Activated naive CD4-positive, alpha-beta T cell treated with Interleukin-2 at 50 U/mL for 16 hours (primary cell): ENCODE measurements at places on chromosomes 3 and 15.
A peak's percentile ranks its signal among the peaks of the same experiment; 100 is the strongest.

- DNase-seq = no peak
Observed at GRCh38 chr3:18153571-18154173, 271.5 kb downstream of the SATB1 start.

DNA sequence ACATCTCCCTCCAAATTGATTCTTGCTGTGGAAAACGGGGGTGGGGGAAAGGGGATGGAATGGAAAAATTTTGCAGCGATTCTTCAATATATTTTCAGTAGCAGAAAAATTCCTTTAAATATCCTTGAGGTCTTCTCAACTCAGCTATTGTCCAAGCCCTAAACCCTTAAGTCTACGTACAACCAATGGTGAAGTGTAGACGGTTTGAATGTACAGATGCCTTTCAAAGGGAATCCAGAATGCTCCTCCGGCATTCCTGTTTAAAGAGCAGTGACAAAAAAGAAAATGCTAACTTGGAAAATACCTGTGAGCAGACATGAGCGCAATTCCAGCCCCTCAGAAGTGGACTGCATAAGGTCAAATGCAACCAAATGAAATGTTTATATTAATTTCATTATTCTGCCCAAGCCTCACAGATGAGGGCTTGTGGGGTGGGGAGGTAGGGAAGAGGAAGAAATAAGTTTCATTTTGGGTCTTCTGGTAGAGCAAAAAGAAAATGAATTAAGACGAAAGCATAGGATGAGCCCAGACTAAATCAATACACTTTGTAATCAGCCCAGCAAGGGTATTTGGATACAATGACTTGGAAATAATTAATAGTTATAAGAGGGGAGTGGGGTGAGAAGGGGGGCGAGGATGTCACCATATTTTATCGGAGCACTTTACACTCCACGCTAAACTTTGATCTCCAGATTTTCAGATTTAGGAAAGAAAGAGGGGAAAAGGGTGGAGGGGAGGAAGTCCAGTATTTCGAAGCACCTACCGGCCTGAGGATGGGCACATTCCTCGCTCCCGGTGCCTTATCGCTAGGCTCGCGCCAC is 2.7 kb downstream of the FOXP1 start:
- DNase-seq = no peak

GRCh38 chr3:38115645-38116427 is 21.1 kb downstream of the ACAA1 start:
- DNase-seq = no peak

DNA sequence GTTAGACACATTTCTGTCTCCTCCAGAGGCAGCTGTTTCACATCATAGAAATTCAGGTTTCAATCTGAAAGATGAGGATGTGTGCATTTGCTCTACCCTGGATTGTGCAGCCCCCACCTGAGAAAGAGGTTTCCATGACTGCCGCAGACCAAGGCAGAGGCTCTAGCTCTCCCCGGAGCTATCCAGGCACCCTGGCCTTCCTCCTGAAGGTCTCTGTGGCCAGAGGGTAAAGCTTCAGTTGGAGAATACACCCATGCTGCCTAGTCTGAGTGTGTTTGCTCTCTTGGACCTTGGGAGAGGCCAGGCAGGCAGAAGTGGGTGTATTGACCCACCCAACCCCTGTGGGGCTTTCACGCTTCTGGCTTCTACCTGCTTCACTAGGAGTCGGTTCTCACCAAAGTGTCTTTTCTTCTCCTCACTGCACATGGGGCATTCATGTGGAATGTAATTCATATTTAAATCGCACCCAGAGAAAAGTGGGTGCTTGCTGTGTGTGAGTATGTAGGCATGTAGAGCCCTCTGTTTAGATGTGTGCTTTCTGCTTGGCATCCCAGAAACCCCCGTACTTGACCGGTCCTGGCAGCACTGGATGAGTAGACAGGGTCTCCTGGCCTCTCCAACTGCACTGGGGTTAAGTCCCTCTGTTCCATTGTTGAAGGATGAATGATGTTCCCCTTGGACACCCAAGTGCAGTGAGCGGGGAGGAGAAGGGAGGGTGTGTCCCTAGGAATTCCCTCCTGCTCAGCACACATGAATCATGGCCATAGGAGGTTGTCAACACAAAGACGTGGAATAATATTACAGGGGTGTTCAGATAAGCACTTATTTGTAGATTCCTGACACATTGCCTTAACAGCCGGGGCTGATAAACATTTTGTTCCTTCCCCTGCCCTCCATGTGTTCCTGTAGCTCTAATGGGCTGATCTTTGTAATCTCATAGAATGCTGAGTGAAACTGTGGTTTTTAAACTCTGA is 20.3 kb upstream of the RAB6B start:
- DNase-seq = no peak

DNA sequence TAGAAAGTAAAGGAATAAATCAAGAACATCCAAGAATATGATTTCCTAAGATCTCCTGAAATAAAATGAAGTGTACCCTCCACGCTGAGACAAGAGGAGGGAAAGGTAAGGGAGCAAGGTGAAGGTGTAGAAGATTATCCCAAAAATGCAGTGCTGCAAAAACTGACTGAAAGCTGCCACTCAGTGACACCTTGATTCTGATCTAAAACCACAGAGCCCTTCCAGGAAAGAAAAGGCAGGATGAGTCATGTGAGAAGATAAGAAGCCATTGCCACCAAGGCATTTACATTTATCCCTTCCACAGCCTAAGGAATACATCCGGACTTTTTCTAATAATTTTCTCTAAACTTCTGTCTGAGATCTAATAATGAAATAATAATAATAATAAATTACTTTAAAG is 49.9 kb downstream of the IGSF11 start:
- DNase-seq = no peak

GRCh38 chr3:155078711-155079467 is 1.2 kb upstream of the MME start:
- no peak for DNase-seq

DNA sequence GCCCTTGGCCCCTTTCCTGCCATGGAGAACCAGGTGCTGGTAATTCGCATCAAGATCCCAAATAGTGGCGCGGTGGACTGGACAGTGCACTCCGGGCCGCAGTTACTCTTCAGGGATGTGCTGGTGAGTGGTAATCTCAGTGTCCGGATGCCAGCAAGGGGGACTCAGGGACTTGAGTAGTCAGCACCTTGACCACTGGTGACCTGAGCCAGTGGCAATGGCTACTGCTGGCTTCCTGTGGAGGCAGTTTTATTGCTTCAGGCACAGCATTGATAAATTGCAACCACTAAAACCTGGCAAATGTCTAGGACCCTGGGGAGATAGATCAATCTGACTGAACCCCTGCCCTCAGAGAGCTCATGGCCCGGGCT is 830 bp downstream of the MAP2K5 start:
- DNase-seq = no peak

DNA sequence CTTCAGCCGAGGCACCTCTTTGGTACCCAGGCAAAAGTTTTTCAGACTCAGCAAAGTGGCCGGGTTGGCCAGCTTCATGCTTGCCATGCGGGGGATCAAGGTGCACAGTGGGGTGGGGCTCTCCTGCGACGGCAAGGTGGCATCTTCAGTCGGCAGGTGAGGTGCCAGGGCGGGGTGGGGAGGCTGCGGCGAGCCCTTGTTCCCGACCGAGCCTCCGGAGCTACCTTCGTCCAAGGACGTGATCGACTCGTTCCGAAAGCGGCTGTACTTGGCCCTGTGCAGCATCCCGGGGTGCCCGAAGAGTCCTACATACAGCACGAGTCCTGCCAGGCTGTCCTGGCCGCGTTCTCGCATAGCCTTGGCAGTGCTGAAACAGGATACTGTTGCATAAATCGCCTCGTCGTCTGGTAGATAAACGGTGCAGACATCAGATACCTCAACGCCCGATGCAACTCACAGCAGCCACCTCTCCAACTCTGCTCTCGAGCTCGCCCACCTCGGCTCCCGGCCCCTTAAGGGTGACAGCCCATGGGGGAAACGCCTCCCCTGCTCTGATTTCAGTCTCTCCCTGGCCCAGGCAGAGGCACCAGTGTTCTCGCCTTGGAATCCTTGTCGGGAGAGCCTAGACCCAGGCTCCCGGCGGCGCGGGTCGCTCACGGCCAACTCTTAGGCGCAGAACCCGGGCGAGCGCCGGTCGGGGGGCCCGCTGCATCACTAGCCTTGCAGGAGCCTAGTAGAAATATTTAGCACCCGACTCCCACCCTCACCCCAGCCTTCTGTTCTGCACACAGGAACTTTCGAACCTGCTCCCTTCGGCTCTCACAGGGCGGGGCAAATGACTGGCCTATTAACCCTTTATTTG is 826 bp downstream of the SHC4 start:
- no peak for DNase-seq

DNA sequence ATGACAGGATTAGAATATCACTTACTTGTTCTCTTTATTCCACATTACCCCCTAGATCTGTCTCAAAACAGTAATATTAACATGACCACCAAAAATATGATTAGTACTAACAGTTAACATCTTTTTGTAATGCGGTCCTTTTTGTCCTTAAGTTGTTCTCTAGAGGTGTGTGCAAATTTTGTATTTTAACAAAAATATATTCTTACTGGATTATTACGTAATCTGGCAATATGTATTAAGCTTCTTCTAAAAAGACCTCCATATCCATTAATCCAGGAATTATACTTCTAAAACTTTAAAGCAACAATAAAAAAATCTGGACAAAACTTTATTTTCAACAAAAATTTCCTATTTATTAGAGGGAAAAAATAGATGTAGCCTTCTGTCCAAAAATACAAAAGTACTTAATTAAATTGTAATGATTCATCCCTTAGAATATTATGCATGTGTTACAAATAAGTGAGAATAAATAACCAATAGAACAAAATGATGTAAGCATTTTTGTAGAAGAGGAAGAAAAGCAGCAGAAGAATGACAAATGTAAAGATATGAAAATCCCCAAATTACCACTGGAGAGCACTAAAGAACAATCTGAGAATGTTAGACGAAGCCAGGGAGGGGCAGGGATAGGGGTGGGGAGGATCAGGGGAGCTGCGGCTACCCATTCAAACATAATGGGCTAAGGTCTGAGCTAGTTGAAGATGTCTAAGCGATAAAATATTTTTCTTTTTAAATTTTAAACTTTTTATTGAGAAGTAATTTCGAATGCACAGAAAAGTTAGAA is 945.6 kb downstream of the MCTP2 start:
- DNase-seq = no peak

DNA sequence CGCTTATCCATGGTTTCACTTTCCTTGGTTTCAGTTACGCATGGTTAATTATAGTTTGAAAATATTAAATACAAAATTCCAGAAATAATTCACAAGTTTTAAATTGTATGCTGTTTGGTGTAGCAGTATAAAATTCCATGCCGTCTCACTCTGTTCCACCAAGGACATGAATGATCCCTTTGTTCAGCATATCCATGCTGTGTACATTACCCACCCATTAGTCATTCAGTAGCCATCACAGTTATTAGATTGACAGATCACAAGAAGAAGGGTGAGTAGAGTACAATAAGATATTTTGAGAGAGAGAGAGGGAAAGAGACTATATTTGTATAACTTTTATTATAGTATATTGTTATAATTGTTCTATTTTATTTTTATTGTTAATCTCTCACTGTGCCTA is 535.5 kb downstream of the SQOR start:
- no peak for DNase-seq

- no peak for DNase-seq
Observed at GRCh38 chr3:58059349-58060321, 51.4 kb downstream of the FLNB start.

GRCh38 chr3:122497425-122497824 is 17.3 kb downstream of the KPNA1 start:
- peak; percentile 26 for DNase-seq

DNA sequence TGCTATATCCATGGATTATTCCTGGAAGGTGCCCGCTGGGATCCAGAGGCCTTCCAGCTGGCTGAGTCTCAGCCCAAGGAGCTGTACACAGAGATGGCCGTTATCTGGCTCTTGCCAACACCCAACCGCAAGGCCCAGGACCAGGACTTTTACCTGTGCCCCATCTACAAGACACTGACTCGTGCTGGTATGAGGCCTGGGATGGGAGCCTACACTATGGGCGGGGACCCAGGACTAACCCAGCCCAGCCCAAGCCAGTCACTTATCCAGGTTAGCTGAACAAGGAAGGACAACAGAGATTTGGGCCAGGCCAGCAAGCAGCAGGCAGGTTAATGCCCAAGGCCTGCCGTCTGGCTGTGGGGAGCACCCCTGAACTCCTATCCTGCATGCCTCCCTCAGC is 45.3 kb downstream of the SEMA3G start:
- no peak for DNase-seq

DNA sequence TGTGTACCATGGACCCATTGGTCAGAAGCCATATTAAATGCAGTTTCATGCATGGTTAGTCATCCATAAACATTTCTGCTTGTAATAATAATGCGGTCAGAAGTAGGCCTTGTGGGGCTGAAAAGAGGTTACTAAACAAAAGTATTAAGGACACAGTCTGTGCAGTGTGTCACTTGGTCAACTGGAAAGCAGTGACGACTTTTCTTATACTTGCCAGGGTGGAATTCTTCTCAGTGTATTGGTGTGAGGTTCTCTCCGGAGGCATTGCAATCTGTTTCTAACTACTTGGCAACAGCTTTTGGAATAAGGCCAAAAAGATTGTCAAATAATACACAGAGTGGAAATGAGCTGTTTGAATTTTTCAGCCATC is 46.8 kb downstream of the CHL1 start:
- no peak for DNase-seq

GRCh38 chr3:115239717-115240116 is 92.6 kb upstream of the ZBTB20 start:
- no peak for DNase-seq

- peak; percentile 50 for DNase-seq
Observed at GRCh38 chr15:94584833-94585244, 353.5 kb downstream of the MCTP2 start.

GRCh38 chr15:51302480-51302879 is 35.9 kb downstream of the CYP19A1 start:
- DNase-seq = no peak

DNA sequence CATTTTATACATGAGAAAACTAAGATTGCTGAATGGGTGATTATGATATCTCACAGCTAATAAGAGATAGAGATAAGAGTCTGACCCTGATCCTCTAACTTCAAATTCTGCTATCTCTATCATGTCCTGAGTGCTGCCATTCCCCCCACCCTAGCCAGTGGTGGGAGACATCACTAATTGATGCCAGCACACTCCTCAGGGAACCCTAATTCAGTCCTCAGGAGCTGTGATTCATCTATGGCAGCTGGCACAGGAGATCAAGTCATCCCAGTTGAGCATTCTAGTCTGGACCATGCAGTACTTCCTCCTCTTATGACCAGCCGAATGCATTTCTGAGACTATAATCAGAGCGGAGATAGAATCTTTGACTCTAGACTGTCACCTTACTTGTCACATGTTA is 71.9 kb downstream of the SYNM start:
- DNase-seq = no peak

DNA sequence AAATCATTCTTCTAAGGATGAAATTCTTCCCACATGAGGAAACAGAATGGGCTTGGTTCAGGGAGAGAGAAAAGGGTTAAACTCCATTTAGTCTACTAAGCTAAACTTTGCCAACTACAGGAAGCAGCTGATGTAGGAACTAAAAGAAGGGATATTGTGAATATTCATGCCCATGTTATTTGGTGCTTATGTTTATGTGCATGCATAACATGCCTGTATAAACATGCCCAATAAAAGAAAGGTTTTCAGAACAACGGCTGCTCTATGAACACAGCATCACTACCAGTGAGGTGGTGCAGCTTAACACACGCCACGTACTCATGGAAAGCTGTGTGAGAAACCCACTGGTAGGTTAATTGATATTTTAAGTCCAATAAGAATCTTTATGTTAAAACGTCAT is 59.4 kb upstream of the VGLL4 start:
- no peak for DNase-seq
